NCI-H2081 treated with DMSO at 0.1 percent for 48 hours (cell line): ENCODE measurements at places on chromosomes 2 and 18.

GRCh38 chr2:85264471-85264870 lies 63.3 kb downstream of the TGOLN2 start:
- no peak for DNase-seq

GRCh38 chr18:31042406-31043181 lies at the start of gene DSC3:
Gene DSC3, minus strand, starts transcription at chr18:31042742. Its CDS starts 82 bp downstream, at chr18:31042660.
- DNase-seq: no peak

DNA sequence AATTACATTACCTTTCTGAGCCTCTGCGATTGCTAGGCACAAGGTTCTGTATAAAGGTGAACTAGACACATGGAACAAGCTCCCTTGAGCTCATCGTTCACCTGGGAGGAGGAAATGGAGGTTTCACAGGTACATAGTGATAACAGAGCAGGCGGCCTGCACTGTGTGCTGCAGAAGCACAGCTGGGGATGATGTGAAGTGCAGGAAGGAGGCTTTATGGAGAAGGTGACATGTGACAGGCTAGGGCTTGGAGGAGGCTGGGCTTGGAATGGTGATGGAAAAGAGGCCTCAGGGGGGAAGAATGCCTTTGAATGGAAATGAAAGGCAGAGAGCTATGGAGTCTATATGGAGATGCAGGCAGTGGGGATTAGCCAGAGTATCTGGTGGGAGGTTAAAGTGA lies 22.9 kb downstream of the MARCHF4 start:
- no peak for DNase-seq

DNA sequence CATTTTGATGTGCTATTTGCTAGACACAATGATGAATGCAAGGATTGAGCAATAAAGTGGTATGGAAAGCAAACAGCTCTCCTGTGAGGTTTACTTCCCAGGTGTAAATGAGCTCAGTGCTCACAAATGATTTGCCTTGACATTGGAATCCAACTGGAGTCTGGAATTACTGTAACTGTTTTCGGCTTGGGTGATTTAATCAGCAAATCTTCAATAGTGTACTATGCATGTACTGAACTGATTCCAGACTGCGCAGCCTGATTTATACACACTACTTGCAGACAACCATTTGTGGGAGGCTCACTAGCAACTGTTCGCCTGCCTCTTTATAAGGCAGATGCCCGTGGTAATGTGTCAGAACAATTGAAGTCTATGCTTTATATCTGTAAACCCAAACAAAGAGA lies 27.9 kb upstream of the SOX11 start:
- no peak for DNase-seq

DNA sequence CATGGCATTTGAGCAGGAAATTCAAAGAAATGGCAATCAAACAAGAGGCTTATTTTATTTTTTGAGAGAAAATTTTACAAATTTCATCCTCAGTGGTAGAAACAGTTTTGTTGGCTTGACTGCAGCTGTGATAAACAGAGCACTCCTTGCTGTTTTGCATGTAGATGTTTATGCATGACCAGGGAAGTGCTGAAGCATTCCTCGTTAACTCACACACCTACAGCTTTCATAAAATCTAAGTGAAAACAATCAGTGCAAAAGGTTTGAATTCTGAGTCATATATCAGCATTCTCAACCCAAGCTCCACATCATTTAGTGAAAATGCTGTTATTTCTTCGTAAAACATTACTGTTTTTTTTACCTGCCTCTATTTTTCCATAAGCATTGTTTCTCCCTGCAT lies 146.6 kb upstream of the CCDC68 start:
- no peak for DNase-seq

DNA sequence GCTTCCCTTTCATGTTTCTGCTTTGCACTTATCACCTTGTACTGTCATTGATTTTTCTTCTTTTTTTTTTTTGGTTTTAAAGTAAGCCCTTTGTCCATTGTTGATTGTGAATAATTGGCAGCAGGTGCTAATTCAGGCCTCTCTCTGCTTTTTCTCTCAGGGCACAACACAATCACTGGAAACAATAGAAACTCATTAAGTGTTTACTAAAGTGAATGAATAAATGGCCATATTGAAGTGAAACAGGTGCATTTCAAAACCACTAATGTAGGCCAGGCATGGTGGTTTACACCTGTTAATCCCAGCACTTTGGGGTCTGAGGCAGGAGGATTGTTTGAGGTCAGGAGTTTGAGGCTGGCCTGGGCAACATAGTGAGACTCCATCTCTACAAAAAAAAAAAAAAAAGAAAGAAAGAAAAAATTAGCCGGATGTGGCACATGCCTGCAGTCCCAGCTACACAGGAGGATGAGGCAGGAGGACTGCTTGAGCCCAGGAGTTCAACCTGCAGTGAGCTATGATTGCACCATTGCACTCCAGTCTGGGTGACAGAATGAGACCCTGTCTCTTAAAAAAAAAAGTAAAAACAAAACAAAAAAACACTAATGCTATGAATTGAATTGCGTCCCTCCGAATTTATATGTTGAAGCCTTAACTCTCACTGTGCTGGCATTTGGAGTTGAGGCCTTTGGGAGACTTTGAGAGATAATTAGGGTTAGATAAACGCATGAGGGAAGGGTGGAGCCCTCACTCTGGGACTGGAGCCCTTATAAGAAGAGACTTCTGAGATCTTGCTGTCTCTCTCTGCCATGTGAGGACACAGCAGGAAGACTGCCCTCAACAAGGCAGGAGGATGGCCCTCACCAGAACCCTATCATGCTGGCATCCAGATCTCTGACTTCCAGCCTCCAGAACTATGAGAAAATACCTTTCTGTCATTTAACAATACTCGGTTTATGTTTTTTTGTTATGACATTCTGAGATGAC lies 19.9 kb downstream of the SLC38A11 start:
- DNase-seq: peak; percentile 82
